ENCODE measurements at places on chromosomes 16 and 17. TPM values are rescaled to one million over a fixed set of nuclear protein-coding genes. Genes with fewer than 3 reads are reported as not detected.

DNA sequence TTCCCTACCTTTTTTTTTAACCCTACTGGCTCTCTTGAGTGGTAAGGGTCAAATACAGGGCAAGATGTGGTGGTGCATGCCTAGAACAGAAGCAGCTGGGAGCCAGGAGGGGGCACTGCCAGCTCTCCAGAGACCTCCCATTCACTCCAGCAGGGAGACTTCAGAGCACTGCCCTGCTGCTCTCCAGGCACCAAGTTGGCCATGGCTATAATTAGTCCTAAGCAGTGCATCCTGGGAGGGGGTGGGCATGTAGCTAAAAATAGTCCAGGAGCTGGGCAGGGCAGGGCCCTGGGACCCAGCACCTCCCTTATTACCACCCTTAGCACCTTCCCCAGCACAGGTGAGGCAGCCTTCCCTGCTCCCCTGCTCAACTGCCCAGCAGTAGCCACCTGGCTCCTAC lies 3.5 kb downstream of the CORO6 start:
- DNase-seq = peak; percentile 33

- no peak for DNase-seq
These were observed 22.0 kb downstream of the SP2 start for GRCh38 chr17:47918006-47918405.

DNA sequence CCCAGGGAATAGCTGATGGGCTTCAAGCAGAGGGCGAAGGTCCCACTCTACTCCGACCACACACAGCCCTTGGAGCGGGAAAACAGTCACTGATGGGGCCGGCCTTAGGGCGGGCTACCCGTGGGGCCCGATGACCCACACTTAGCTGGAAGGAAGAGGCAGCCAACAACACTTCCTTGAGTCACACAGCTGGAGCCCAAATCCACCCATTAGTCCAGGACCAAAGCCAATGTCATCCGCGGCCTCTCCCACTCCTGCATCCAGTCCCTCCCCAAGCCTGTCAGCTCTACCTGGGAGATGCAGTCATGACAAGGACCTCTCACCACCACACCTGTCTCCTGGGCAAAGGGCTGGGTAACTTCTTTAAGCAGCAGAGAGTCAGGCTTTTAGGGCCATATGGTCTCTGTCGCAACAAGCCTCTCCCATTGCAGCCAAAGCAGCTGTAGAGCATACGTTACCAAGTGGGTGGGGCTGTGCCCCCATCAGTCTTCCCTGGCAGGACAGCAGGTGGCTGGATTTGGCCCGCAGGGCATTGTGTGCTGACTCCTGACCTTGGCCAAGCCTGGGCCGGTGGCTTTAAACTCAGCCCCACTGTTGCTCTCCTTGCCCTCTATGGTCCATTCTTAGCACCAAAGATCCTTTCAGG lies 110.7 kb downstream of the SOCS1 start:
- DNase-seq = peak; percentile 69

- DNase-seq = no peak
These were observed 66.1 kb upstream of the SMURF2 start for GRCh38 chr17:64728041-64728695.

- peak; percentile 65 for DNase-seq
These were observed 6.9 kb downstream of the HOXB4 start for GRCh38 chr17:48571024-48571818.

GRCh38 chr17:51230306-51230705 lies 29.5 kb downstream of the MBTD1 start:
- no peak for DNase-seq

- DNase-seq = no peak
These were observed 19.4 kb upstream of the FASN start for GRCh38 chr17:82117139-82118090.

DNA sequence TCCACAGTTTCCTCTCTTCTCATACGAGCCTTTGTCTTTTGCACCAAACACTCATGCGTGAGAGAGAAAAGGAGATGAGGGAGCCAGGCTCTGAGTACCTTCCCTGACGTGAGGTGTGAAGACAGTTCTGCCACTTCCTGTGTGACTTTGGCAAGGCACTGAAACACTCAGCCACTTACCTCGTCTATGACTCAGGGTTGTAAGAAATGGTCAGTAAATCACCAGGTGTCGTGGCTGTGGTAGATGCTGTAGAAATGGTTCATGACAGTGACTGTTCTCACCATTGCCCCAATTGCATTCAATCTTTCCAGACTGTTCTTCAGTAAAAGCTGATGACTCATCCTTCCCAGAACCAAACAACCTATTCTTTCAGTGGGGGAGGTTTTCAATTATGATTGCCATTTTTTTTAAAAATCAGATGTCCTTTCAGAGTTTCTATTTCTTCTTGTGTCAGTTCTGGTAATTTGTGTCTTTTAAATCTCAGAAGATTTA lies 49.2 kb upstream of the CBFA2T3 start:
- no peak for DNase-seq

The SLC46A1 gene
- total RNA-seq = 2.0 TPM

DNA sequence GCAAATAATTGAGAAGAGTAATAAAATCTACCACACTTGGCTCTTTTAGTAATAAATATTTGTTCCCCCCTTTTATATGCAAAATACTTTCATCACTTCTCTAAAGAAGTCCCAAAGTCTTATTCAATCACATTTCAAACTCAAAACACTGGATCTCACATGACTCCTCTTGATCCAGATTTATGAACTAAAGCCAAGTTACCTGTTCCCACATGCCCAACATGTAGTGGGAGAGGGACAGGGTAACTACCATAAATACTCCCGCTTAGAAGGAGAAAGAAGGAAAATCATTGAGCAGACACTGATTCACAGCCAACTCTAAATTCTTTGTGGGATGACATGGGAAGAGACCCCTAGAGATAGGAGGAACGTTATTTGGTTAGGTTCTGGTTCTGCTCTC lies 64.9 kb upstream of the PMFBP1 start:
- DNase-seq = no peak

- DNase-seq = peak; percentile 16
These were observed 93.1 kb downstream of the RTN4RL1 start for GRCh38 chr17:1931844-1932579.

The TNS4 gene
- not detected for total RNA-seq

Data from fibroblast of the aortic adventitia (primary cell).